Left hindlimb (tissue), 1 donor: ENCODE measurements at places on chromosomes 1 and 21.

DNA sequence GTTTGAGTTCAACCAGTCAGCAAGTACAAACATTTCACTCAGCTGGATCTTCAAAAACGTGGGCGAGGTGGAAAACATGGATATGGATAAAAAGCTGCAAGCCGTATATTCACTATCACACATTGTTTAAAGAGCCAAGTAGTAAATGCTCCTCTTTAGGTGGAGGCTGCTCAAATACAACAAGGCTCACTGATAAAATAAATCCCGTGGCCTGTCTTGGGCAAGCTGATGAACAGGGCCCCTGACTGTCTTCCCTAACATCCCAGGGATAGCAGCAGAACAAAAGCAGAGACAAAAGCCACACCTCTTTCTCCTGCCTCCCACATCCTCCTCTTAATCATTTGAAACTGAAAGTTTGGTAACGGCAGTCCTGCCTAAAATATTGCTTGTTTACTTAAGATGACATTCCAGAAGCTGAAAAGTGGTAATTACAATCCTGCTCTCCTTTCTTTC lies 357.7 kb downstream of the TTLL7 start:
- peak; percentile 37 for DNase-seq

DNA sequence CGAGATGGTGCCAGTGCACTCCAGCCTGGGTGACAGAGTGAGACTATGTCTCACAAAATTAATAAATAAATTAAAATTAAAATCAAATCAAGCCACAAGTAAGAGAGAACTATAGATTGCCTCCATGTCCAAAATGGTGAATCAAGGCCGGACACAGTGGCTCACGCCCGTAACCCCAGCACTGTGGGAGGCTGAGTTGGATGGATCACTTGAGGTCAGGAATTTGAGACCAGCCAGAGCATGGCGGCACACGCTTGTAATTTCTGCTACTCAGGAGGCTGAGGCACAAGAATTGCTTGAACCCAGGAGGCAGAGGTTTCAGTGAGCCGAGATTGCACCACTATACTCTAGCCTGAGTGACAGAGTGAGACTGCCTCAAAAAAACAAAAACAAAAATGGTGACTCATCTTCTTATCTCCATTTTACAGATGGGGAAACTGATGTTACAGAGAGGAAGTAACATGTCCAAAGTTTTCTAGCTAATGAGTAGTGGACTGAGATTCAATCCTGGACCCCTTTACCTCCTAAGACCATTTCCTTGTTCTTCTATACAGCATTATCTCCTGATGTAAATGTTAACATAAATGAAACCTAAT lies 99.0 kb upstream of the HNRNPU start:
- no peak for DNase-seq

GRCh38 chr1:97084546-97084945 lies 363.0 kb downstream of the PTBP2 start:
- DNase-seq = no peak

DNA sequence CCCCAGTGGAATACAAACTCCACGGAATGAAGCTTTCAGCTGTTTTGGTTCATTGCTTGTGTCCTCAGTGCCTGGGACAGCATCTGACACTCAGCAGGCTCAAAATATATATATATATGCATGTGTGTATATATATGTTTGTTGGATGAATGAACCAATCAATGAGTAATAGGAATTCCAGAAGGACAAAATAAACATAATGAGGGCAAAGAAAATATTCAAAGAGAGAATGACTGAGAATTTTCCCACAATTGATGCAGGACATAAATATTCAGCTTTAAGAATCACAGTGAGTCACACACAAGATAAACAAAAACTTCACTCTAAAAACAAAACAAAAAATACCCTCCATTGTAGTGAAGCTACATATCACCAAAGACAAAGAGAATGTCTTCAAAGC lies 64.0 kb downstream of the CHD5 start:
- no peak for DNase-seq

DNA sequence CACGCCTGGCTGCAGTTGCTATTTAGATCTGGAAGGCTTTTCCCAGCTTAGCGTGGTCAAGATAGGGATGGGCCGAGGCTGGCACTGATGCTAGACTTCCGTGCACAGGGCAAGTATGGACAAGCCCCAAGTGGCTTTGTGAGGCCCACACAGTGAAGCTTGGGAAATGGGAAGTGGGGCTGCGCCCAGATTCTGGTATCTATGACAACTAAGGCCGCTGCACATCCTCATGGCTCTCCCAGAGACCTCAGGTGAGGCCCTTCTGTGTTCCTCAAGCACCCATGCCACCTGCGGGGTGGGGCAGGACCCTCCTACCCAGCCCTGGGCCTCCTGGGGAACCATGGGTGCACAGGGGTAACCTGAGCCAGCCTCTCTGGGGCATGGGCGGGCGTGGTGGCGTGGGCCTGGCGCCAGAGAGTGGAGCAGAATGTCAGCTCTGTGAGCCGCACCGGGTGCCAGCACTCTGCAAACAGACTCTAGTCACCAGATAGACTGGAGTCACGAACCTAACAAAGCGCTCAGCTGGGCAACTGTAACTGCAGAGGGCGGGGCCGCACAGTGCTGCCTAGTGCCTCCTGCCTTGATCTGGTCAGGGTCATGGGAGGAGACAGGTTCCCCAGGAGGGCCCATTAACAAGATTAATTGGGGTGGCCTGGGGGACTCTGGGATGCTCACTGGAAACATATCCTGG lies 46.4 kb downstream of the ELF3 start:
- no peak for DNase-seq

DNA sequence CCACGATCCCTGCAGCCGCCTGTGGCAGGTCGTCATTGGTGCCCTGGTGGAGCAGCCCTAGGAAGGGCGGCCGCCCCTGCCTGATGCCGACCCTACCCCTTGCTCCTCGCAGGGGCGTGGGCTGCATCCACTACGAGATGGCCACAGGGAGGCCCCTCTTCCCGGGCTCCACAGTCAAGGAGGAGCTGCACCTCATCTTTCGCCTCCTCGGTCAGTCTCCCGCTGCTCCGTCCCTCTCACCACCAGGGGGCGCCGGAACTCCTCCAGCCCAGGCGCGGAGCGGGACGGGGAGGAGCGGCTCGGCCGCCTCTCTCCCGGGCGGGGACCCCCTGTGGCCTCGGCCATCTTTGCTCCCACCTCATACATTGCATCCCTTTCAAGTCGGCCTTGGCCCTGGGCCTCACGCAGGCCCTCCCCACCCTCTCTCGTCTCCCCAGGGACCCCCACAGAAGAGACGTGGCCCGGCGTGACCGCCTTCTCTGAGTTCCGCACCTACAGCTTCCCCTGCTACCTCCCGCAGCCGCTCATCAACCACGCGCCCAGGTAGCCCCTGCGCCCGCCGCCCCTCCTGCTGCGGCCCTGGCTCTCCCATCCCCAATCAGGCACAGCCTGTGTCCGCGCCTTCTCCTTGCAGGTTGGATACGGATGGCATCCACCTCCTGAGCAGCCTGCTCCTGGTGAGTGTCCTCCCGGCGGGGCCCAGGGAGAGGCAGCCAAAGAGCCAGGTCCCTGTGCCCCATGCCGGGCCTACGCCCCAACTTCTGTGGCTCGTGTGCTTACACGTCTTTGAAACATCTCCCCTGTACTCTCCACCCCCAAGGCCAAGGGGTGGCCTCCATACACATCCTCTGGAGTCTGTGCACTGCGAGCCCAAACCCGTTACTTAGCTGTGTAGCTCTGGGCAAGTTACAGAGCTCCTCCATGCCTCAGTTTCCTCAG lies 24.7 kb downstream of the CDK18 start:
- peak; percentile 83 for DNase-seq
